ENCODE measurements at places on chromosomes 16 and 17.

DNA sequence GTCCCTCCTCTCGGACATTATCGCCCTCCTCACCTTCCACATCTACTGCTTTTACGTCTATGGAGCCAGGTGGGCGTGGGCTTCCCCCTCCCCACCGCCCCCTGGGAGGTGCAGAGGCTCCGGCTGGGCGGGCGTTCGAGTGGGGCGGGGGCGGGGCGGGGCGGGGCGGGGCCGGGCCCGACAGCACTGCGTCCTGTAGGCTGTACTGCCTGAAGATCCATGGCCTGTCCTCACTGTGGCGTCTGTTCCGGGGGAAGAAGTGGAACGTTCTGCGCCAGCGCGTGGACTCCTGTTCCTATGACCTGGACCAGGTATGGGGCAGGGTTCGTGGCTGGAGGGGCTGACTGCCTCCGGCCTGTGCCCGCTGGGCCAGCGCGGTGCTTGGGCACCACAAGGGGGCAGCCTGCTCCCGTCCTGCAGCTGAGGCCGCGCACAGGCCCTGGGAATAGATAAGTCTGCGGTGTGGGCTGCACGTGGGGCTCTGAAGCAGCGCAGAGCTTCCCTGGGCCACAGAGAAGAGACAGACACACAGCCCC, 9.2 kb downstream of the PIGQ start:
- DNase-seq: no peak

DNA sequence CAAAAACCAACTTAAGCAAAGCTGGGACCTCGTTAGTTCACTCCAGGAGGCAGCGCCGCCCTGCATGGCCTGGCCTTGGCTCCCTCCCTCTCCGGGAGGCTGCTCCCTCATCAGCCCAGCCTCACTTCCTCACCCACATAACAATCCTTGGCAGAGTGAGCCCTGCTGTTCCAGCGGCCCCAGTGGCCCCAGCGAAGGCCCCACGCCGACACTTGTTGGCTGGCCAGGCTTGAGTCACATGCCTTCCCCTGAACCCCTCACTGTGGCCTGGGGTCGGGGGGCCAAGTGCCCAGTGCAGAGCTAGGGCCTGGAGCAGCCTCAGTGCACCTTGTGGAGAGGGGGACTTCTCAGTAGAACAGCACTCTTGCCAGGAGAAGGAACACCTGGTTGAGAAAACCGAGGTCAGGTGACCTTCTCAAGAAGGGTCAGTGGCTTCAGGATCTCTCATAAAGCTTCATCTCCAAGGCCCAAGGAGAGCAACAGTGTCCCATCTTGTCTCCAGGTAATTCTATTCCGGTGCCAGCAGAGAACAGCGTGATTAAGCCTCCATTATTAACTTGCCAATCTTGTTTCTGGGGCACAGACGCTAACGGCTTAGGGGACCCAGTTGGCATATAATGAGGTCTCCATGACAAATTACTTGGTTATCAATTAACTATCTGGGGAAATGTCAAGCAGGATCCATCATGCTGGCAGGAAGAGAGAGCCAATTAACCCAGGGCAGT, 26.8 kb downstream of the ENDOV start:
- no peak for DNase-seq

GRCh38 chr16:77910021-77910420, 112.3 kb upstream of the CLEC3A start:
- DNase-seq: no peak

GRCh38 chr16:54398986-54399385, 112.4 kb upstream of the IRX3 start:
- DNase-seq: no peak

All from H54 (cell line).